ENCODE measurements at places on chromosomes 11 and 22.
A peak's percentile ranks its signal among the peaks of the same experiment; 100 is the strongest.

GRCh38 chr11:28559492-28559891, 451.3 kb downstream of the METTL15 start:
- DNase-seq = peak; percentile 8

DNA sequence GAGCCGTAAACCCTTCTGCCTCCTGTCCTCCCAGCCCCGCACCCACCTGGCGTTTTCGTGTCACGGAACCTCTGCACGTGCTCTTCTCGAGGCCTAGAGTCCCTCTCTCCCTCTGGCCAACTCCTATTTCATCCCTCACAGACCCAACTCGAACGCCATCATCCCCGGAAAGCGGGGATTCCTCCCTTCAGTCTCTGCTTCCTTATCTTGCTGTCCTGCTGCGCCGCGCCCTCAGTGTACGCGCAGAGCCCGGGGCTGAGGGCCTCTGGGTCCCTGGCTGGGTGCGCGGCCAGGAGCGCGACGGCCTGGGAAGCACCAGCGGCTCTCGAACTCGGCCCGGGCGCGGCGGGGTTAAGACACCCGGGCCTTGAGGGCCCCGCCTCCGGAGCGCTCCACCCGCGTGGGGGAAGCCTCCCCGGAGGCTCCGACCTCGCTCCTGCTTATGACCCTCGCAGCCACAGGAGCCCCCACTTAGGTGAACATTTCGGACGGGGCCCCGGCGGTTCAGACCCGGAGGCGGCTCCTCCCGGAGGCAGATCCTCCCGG, 398 bp upstream of the ATG16L2 start:
- DNase-seq = no peak

- no peak for DNase-seq
Observed at GRCh38 chr11:120249279-120250262, 9.6 kb downstream of the POU2F3 start.

DNA sequence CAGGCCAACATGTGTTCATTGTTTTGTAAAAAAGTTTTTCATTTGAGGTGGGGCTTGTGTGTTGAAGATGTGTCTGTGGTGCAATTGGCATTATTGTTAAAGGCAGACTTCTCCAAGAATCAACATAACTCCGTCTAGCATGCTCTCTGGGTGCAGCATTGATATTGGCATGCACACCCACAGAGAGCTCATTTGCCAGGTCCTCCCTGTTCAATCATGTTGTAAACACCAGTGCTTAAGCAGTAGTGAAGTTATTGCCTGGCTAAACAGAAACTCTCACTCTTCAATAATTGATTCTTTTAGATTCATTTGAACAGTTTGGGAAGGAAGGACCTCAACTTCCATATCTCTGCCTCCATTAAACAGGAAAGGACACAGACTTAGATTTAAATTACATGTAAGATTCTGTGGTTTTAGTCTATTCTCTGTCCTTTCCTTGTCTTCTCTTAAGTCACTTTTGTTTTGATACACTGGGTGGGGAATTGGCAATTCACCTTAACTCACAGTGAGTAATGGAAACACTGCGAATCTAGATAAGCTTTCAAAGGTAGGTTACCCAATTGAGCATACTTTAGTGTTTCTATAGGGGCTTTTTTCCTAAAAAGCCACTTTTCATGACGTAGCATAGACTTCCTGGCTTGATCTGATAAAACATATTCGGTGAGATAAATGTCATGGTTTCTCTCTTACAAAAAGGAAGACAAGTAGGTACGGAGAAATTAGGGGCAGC, 30.8 kb upstream of the EXPH5 start:
- no peak for DNase-seq

- peak; percentile 62 for DNase-seq
Observed at GRCh38 chr11:69157156-69157821, 1.6 kb downstream of the SMIM38 start.

DNA sequence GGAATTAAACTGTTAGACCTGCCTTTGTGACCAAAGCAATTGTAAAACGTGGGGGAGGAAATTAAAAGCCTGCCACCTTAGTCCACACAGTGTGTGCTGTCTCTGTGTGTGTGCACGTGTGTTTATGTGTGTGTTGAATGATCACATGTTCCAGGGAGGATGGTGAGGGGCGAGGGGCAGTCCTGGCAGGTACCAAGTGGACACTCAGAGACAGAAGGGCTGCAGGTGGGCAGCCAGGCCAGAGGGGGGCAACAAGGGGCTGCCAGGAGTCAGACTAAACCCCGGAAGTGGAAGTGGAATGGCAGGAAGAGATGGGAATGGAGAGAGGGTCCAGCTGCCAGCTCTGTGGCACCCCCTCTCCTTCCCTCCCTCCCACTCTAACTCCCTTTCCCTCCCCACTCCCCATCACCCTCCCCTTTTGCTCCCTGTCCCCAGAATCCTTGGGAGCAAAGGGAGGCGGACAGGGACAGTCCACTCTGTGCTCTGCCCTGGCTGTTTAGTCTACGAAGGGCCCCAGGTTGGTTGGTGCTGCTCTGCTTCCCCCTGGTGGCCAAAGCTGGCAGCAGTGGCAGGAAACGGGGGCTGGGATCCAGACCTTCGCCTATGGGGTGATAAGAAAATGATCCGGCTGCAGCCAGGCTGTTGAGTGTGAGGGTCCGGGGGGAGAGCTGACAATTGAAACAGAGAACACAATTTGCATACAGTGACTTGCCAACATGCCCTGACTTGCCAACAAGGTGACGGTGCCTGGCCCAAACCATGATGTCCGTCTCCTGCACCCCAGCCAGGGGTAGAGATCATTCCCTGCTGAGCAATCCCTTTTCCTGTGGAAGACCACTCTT, 24.4 kb downstream of the P2RY2 start:
- peak; percentile 68 for DNase-seq

Data from H4 (cell line).